ENCODE measurements at places on chromosomes 12 and 14.
A peak's percentile ranks its signal among the peaks of the same experiment; 100 is the strongest.

DNA sequence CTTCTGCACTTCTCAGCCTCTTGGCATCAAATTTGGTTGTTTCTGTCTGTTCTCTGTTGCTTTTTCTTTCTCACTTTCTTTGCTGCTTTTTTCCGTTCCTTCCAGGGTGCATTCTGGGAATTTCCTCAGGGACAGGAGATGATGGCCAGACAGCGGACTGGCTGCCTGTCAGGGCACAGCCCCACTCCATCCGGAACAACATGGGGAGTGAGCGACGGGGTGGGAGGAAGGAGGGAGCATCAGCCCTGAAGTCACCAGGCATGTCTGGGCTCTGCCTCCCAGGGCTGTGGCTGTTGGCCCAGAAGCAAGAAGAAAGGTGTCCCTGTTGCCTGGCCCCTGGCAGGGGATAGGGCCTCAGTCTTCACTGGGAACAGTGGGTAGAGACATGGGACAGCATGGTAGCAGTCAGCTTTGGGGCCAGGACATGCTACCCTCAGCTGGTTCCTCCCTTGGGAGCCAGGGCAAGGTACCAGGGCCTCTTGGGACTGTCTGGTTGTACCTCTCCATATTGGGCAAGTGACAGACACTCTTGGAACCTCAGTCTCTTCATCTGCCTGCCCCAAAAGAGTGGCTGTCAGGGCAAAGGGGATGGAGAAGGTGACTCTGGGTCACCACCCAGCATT, 8.6 kb downstream of the PGF start:
- DNase-seq, result no peak

DNA sequence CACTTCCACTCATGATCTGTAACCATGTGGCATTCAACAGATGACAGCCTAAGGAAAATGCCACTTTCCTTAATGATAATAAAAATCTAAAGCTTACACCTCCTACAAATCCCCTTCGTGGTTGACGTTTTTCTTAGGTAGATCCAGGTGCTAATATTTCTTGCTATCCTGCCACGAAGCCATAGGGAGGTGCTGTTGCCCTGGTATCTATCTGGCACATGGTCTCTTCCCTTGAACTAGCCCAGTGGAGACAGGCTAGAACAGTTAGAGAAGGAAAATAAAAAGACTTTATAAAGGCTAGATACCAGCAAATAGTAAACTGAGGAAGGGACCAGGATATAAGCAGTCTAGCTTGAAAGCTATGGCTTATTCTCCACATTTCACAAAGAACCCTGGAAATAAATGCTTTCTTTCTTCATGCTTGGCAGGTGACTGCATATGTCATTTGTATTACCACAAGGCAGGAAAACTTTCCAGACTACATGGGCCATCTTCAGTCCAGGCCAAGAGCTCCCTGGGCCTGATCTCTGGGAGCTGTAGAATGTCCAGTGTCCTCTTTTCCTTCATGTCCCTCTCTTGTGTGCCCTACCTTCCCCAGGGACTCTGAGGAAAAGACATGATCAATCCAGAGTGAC, 15.3 kb downstream of the SPIC start:
- no peak for DNase-seq

GRCh38 chr12:14956024-14956891, 5.1 kb downstream of the ARHGDIB start:
- DNase-seq, result no peak

GRCh38 chr12:81617915-81618314, 141.2 kb downstream of the PPFIA2 start:
- no peak for DNase-seq

- peak; percentile 35 for DNase-seq
Measured at GRCh38 chr12:2681450-2682205, 113.1 kb upstream of the FKBP4 start.

DNA sequence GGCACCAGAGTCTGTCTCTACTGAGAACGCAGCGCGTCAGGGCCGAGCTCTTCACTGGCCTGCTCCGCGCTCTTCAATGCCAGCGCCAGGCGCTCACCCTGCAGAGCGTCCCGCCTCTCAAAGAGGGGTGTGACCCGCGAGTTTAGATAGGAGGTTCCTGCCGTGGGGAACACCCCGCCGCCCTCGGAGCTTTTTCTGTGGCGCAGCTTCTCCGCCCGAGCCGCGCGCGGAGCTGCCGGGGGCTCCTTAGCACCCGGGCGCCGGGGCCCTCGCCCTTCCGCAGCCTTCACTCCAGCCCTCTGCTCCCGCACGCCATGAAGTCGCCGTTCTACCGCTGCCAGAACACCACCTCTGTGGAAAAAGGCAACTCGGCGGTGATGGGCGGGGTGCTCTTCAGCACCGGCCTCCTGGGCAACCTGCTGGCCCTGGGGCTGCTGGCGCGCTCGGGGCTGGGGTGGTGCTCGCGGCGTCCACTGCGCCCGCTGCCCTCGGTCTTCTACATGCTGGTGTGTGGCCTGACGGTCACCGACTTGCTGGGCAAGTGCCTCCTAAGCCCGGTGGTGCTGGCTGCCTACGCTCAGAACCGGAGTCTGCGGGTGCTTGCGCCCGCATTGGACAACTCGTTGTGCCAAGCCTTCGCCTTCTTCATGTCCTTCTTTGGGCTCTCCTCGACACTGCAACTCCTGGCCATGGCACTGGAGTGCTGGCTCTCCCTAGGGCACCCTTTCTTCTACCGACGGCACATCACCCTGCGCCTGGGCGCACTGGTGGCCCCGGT, at the start of gene PTGDR:
PTGDR (plus strand) TSS at position 198 of the 778 bp plus-strand sequence; CDS start at position 315, 117 bp downstream.
- no peak for DNase-seq

DNA sequence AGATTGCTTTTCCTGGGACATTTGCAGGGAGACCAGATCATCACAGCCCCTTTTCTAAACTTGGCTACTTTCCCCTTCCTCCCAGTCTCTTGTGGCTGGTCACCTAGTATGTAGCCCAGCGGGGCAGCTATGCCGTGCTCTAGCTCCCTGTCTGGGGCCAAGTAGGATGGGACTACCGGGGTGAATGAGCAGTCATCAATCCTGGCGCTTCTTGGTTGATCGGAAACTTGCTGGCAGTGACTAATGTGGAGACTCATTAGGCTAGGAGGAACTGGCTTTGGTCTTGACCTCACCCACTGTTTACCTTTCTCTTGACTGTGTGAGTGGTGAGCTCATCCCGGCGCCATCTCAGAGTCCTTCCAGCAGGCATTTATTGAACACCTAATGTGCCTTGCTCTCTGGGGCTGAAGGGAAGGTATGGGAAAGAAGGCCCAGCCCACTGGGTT, 15.9 kb downstream of the PLEKHG3 start:
- no peak for DNase-seq

GRCh38 chr12:124453419-124454351, 113.7 kb downstream of the NCOR2 start:
- peak; percentile 53 for DNase-seq

GRCh38 chr12:104746467-104747088, 211.5 kb downstream of the SLC41A2 start:
- DNase-seq, result no peak

DNA sequence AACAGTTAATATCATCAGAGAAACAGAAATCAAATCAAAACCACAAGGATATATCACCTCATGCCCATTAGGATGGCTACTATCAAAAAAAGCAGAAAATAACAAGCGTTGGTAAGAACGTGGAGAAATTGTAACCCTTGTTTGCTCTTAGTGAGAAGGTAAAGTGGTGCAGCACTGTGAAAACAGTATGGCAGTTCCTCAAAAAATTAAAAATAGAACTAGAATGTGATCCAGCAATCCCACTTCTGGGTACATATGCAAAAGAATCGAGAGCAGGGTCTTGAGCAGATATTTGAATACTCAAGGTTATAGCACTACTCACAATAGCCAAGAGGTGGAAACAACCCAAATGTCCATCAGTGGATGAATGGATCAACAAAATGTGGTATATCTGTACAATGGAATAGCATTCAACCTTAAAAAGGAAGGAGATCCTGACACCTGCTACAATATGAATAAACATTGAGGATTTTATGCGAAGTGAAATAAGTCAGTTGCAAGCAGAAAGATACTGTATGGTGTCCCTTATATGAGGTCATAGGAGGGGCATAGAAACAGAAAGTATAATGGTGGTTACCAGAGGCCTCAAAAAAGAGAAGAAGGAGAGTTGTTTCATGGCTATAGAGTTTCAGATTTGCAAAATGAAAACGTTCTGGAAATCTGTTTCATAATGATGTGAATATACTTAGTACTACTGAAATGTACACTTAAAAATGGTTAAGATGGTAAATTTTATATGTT, 131.0 kb upstream of the EEA1 start:
- no peak for DNase-seq

DNA sequence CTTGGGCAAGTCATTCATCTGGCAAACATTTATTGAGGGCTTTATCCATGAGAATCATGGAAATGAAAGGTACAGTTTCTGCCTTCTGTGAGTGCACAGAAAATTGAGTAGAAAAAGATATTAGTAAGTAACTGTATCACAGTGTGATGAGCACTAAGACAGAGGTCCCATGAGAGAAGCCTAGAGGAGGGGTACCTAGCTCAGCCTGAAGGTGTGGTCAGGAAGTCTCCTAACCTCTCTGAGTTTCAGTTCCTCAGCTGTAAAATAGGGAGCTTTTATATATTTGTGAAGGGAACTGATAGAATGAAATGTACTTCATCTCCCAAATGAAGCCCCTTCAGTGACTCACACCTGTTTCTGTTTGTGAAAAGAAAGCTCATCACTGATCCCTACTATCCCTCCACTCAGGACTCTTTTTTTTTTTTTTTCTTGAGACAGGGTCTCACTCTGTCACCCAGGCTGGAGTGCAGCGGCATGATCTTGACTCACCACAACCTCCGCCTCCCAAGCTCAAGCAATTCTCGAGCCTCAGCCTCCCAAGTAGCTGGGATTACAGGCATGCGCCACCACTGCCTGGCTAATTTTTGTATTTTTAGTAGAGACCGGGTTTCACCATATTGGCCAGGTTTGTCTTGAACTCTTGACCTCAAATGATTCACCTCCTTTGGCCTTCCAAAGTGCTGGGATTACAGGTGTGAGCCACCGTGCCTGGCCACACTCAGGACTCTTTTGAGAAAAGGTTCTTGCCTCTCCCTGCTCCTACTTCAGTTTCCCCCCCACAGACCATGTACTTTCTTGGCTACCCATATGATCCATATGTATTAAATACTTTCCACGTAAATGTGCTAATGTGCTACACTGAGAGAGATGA, 93.7 kb upstream of the FUT8 start:
- DNase-seq, result no peak

- no peak for DNase-seq
Measured at GRCh38 chr12:58358369-58358768, 417.0 kb downstream of the ATP23 start.

- no peak for DNase-seq
Measured at GRCh38 chr14:93295541-93296220, 37.2 kb downstream of the BTBD7 start.

GRCh38 chr14:74713395-74713735, 421 bp downstream of the FCF1 start:
- DNase-seq, result no peak

DNA sequence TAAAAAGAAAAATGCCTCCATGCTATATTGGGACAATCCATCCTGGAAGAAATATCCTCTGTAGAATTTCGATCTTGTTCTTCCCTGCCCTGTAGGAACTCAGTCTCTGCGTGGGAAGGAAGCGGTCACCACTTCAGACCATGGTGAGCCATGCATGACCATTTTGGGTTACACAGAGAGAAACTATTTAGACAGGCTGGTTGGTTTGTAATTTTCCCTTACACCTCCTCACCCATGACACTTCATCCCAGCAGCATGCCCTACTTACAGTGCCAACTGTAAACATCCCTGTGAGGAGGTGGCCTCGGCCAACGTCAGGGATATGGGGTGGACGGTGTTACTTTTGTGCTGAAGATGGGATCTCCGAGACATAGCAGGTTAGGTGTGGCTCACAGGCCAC, 121.4 kb downstream of the SMOC1 start:
- no peak for DNase-seq

DNA sequence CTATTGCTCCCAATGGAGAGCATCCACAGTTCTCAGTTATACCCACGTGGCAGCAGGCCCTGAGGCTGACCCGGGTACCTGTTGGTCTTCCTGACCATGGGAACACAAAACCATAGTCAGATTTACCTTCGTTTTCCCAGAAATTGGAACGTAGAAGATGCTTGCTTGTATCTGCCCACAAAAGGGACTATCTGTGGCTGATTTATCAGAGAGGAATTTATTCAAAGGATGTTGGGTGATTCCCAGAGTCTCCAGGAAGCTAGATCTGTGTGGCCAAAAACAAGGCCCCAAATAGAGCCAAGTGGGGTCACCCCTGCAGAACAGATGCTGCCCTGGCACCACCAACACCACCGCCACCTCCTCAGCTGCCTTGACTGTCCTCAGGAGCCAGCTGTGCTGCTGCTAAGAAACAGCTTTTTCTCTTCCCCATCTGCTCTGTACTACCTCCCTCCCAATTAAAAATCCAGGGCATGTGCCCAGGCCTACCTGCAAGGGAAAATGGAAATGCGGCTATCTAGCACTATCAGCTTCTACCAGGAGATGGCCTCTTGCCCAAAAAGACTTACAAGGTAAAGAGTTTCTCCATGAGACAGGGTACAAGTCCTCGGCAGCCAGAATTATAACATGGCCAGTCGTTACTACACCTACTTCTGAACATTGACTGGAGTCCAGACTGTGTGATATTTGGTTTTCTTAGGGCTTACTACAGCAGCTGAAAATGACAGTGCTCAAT, 128.6 kb upstream of the PLEKHG7 start:
- no peak for DNase-seq

DNA sequence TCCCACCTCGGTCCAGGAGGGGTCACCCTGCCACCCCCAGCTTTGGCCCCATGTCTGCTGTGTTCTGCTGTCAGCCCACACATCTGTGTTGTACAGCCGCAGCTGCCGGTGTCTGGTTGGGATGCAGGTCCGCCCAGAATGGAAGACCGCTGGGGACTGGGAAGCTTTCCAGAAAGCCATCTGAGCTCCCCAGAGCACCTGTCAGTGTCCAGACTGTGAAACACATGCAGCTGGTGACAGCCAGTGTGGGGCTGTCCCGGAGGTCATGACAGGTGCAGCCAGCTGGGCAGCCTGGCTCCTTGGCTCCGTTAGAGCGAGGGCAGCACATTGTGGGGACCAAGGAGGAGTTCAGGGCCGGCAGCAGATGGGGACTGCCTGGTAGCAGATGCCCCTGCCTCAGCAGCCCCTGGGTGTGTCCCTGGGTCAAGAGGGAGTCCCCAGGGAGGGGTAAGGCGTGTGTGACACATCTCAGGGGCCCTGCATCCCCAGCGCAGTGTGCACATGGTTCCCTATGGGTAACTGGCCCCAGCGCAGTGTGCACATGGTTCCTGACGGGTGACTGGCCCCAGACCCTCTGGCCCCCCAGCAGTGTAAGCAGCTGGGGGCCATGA, 16.4 kb downstream of the CEP170B start:
- DNase-seq, result no peak

GRCh38 chr14:70601162-70601561, 707 bp upstream of the MED6 start:
- peak; percentile 0 for DNase-seq

GRCh38 chr12:50211392-50212070, 44.4 kb upstream of the CERS5 start:
- no peak for DNase-seq

GRCh38 chr14:37179896-37180502, 7.6 kb upstream of the SLC25A21 start:
- no peak for DNase-seq

DNA sequence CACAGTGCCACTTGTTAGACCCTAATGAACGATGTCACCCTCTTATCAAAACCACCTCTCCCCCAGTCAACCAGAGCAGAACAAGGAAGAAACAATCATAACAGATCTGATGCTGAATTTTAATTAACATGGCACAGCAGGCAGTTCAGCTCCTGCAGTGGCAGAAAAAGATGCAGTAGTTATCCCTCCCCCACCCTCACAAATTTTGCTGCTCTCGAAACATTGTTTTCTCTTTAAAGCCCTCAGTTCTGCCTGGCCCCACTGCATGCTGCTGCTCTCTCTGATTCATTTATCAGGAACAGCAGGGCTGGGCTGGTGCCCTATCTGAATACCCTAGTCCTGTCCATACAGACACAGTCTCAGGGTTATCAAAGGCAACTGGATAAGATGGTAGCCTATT, 12.2 kb downstream of the CCDC175 start:
- DNase-seq, result no peak

Data from putamen (tissue), 1 donor.